Stimulated activated CD4-positive, alpha-beta T cell treated with anti-CD3 and anti-CD28 coated beads, Interleukin-1b, Interleukin-23, amount 100 ng/mL, for 1 hour (primary cell): ENCODE measurements at places on chromosomes 1 and 21.

GRCh38 chr1:87004857-87005256 lies 90.4 kb downstream of the HS2ST1 start:
- no peak for DNase-seq

DNA sequence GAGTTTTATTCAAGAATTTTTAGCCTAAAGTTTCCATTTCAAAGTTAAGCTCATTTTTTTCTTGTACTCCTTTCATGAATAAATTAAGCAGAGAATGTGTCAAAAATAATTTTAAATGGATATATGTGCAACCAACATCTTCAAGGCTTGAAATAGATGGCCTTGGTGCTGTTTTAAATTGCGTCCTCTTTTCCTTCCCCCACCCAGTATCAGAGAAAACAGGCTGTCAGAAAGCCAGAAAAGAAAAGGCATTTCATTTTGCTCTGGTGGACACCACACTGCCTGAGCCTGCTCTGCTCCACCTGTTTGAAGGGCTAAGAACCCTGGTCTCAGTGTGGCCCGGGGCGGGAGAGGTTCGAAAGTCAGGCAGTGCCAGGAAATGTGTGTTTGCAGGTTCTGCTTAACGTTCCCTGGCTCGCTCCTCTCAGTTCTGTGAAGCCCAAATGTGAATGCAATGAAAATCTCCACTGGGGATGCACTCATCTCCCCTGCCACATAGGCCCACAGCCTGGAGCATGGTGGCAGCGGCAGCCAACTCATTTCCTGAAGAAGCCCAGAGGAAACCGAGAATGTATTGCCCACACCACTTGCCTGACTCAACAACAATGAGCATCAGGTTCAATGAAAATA lies 134.4 kb downstream of the SDCCAG8 start:
- DNase-seq = no peak

GRCh38 chr1:176987016-176987415 lies 177.5 kb downstream of the ASTN1 start:
- no peak for DNase-seq

DNA sequence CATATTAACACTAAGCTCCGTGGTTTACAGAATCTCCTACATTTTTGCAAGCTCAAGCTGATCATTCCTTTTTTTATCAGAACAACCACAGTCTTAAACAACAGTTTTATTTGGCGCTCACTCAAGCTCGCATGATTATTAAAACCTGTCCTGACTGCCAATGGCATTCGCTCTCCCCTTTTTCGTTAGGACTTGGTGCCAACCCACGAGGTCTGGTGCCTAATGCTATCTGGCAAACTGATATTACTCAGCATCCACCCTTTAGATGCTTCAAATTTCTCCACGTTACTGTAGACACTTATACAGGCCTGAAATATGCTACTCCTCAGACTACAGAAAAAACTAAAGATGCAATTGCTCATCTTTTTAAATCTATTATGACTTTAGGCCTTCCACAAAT lies 23.0 kb upstream of the ITLN1 start:
- DNase-seq = no peak

DNA sequence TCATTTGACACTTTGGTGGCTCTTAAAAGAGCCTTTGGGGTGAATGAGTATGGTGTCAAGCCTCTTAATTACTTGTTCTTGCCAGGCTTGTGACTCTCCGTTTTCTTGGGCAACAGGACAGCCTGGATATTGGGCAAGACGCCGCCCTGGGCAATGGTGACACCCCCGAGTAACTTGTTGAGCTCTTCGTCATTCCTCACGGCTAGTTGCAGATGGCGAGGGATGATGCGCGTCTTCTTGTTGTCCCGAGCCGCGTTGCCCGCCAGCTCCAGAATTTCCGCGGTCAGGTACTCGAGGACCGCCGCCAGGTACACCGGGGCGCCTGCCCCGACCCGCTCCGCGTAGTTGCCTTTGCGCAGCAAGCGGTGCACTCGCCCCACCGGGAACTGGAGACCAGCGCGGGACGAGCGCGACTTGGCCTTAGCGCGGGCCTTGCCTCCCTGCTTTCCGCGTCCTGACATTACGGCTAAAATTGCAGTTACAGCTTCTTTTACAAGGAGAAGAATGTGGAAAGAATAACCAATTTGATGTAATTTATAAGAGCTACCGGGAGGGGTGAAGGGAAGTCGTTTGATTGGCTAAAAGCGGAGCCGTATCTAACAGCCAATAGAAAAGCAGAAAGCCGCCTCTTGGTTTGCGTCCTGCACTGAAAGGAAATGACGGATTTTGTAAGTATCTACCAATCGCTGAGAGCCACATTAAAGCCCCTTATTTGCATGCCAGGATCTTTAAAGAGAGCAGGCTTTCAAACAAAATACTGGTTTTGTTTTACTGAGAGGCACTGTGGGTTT lies 11.7 kb upstream of the BOLA1 start:
- peak; percentile 61 for DNase-seq
